Cerebellar nuclear complex (tissue), 1 donor: ENCODE measurements at places on chromosomes 16 and 17.

DNA sequence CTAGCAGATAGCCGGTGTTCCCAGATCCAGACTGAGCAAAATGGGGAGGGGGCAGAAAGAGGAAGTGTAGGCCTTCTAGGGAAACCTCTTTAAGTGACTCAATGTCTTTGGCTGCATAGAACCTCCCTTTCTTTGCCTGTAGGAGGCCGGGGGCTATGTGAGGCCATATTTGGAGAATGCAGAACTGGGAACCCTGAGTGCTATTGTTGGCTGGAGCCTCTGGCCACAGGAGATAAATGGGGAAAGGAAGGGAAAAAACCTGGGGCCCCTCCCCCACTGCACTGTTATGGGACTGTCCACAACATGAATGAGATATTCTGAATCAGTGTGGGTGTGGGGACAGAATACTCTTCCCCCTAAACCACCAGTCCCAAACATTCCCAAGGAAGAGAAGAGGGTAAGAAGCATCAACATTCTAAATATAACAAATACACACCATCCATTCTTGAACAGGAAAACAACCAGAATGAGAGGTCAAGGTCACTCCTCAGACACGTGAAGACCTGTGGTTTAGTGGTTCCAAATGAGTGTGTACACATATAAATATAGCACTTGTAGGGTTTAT is 2.4 kb downstream of the VPS25 start:
- DNase-seq, result no peak

DNA sequence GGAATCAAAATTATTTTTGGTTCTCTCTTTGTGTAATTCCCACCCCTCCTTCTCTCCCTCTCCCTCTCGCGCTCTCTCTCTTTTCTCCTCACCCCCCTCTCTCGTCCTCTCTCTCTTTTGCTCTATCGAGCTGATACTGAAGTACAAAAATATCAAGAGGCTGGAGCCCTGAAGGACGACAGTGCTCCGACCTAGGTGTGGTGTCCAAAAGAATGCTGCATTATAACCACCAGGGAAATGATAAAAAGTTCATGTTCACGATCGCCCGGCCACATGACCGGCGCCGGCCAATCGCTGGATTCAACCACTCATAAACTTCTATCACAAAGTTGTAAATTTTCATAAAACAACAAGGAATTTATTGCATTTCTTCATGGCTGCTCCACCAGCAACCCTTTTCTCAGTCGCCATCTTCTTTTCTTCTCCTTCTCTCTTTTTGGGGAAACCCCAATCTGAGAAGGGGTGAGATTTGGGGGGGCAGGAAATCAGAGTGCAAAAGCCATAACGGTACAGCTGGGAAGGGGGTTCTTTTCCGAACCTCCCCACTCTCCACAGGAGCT is at the start of gene HOXB6:
Gene HOXB6, minus strand, starts transcription at position 217 of the 560 bp plus-strand sequence. CDS start 6,836 bp downstream, outside the sequence.
- DNase-seq, result no peak

- no peak for DNase-seq
Measured at GRCh38 chr17:57677301-57677700, 67.8 kb downstream of the CCDC182 start.

DNA sequence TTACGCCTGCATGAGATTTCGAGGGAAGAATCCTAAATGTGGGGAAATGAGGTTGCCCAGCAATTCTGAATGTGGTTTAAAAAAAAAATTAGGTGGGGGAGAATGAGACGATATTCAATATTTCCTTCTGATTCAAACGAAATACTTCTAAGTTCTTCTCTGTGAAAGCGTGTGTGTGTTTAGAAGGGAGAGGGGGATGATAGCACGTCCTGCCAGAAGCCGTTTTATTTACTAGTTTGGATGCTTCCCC is 47.8 kb downstream of the TBC1D16 start:
- DNase-seq, result no peak

- DNase-seq, result no peak
Measured at GRCh38 chr17:2034806-2035540, 5.0 kb downstream of the DPH1 start.

GRCh38 chr16:85908889-85909589 is 10.1 kb downstream of the IRF8 start:
- DNase-seq, result no peak

DNA sequence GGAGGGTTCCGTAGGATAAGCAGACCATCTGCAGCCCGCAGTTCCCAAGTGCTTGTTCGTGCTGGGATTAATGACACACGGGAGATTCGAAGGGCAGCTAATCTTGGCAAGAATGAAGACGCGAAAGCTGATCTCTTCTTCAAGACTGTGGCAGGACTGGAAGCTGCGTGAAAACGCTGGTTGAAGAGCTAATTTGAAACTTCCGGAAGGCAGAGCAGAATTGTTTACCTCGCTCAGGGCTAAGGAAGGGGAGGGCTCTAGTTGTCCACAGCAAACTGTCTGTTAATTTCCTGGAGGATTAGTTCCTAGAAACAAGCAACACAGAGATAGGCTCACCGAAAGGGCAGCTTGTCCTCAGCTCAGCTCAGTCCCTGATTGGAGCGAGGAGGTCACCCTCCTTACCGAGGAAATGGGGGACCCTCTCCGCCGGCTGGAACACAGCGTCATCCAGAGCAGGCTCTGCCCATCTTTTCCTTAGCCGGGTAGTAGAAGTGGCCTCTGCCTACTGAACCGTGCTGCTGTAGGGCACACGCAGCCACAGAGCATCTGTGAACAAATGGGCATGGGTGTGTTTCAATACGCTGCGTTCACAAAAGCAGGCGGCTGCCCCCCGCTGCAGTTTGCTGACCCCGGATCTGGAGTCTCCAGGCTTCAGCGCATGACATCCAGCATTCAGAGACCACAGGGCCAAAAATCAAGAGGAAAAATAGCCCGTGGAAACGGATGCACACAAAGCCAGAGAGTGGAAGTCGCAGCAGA is 16.7 kb upstream of the BAIAP2 start:
- DNase-seq, result no peak

- no peak for DNase-seq
Measured at GRCh38 chr17:50484386-50485155, 5.9 kb downstream of the RSAD1 start.

- DNase-seq, result peak; percentile 7
Measured at GRCh38 chr17:61366715-61367413, 32.8 kb upstream of the TBX2 start.

- DNase-seq, result no peak
Measured at GRCh38 chr17:9239246-9239792, 218.0 kb downstream of the NTN1 start.

GRCh38 chr17:36152639-36153120 is 23.8 kb downstream of the TBC1D3B start:
- DNase-seq, result no peak

GRCh38 chr17:42438600-42439567 is 15.8 kb upstream of the CAVIN1 start:
- no peak for DNase-seq

GRCh38 chr16:75122609-75123008 is 6.0 kb upstream of the LDHD start:
- DNase-seq, result no peak

DNA sequence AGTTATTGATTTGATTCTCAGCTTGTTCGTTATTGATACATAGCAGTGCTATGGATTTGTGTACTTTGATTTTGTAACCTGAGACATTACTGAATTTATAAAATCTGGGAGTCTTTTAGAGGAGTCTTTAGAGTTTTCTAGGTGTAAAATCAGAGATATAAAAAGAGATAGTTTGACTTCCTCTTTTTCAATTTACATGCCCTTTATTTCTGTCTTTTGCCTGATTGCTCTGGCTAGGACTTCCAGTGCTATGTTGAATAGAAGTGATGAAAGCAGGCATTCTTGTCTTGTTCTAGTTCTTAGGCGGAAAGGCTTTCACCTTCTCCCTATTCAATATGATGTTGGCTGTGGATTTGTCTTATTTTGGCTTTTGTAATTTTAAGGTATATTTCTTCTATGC is 106.2 kb downstream of the PHKB start:
- no peak for DNase-seq

GRCh38 chr17:14921936-14922335 is 343.2 kb downstream of the PMP22 start:
- DNase-seq, result no peak

- no peak for DNase-seq
Measured at GRCh38 chr17:12739500-12739899, 49.8 kb upstream of the ARHGAP44 start.

DNA sequence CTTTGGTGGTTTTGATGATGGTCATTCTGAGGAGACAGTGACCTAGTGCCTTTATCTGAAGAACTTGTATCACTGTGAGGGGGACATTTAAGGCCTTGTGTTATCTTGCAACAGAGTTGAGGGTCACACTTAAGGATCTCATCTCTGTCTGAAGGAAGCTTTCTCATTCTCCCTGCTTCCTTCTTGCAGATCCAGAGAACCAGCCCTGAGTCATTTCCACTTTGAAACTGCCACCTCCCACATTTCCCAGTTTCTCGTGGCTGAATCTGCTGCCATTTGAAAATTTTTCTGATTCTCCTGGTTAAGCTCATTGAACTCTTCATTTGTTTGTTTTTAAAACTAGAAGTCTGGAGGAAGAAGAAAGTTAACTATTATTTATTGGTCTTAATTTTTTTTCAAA is 190.2 kb upstream of the CDH11 start:
- DNase-seq, result no peak

- DNase-seq, result no peak
Measured at GRCh38 chr17:76547183-76547641, 7.4 kb downstream of the PRCD start.

DNA sequence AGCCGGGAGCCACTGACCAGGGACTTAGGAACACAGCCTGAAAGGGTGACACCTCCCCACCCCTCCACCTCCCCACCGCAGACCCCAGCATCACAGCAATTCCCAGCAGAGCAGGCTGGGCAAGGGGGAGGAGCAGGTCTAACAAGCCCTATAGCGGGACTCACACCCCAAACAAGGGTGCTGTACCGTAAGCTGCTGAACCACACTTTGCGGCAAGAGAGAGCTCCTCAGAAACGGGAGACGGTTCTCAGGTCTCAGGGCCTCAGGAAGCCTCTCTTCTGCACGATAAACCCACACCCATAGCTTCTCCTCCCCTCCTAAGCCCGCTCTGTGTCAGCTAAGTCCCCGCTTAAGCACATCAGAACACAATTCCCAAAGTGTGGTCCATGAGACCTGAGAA is 11.7 kb upstream of the COTL1 start:
- no peak for DNase-seq

GRCh38 chr17:10046786-10047785 is 142.0 kb upstream of the RCVRN start:
- DNase-seq, result no peak

DNA sequence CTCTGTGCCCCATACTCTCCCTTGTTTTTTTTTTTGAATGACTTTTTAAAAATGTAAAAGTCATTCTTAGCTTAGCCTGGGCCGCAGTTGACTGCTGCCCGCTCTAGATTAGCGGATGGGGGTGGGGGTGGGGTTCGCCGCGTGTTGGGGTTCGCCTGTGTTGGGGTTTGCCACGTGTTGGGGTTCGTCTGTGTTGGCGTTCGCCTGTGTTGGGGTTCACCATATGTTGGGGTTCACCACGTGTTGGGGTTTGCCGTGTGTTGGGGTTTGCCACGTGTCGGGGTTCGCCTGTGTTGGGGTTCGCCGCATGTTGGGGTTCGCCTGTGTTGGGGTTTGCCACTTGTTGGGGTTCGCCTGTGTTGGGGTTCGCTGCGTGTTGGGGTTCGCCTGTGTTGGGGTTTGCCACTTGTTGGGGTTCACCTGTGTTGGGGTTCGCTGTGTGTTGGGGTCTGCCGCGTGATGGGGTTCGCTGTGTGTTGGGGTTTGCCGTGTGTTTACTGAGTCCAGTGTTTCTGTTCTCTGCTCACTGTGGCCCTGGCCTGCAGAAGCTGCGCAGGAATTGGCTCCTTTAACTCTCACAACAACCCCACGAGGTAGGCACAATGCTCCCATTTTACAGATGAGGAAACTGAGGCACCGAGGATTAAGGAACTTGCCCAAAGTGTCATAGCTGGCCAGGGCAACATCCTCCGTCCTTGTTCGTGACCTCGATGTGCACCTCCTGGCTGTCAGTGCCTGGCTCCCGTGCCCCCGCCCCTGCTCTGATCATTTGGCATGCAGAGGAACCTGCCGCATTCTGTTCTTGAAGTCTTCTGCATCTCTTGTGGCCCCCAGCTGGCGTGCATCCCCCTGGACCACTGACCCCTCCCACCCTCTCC is 96.6 kb upstream of the CIBAR2 start:
- DNase-seq, result no peak

DNA sequence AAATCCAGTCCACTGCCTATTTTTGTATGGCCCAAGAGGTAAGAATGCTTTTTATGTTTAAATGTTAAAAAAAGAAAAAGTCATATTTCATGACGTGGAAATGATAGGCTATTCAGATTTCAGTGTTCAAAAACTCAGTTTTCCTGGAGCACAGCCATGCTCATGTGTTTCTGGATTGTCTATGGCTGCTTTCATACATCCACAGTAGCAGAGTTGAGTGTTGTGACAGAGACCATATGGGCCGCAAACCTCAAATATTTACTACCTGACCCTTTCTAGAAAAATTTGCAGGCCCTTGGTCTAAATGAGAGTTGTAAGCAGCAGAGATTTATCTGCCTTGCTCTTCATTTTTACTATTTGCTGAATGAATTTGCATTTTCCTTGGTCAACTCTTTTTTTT is 264.1 kb downstream of the CBLN1 start:
- no peak for DNase-seq

- no peak for DNase-seq
Measured at GRCh38 chr17:10233161-10233560, 34.8 kb upstream of the GAS7 start.

- DNase-seq, result peak; percentile 33
Measured at GRCh38 chr17:75693500-75694481, 26.7 kb downstream of the SAP30BP start.

GRCh38 chr16:7615565-7615964 is 282.9 kb downstream of the RBFOX1 start:
- no peak for DNase-seq

GRCh38 chr16:74605332-74605731 is 1.6 kb downstream of the GLG1 start:
- DNase-seq, result no peak

DNA sequence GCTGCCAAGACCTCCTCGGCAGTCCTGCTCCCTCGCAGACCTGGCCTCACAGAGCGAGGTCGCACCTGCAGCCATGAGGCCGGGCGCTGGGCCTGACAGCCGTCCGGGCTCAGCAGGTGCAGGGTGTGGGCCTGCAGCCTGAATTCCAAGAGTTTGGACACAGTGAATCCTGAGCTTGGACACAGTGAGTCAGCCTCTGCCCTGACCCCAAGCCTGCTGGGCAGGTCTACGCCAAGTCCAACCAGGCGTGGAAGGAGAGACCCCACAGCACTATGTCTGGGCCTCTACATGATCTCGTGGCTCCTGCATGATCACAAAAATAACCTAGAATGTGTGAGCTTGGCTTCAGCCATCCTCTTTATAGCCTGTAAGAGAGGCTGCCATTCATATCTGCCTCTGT is 121.0 kb downstream of the C16orf95 start:
- no peak for DNase-seq
